Aortic smooth muscle cell (primary cell): ENCODE measurements at places on chromosomes 6 and 20. TPM values are rescaled to one million over a fixed set of nuclear protein-coding genes. Genes with fewer than 3 reads are reported as not detected.

ECT2L gene
- total RNA-seq = under 0.01 TPM in 1 of 2 replicates, not detected in the other

PTGIS gene
- total RNA-seq = 193 and 321 TPM in 2 replicates

LSM14B gene
- 32.6 and 34.2 TPM in 2 replicates for total RNA-seq

NHLRC1 gene
- 3.0 and 3.8 TPM in 2 replicates for total RNA-seq

SH3BGRL2 gene
- 2.2 and 2.3 TPM in 2 replicates for total RNA-seq

PPP1R10 gene
- total RNA-seq = 11.1 and 12.6 TPM in 2 replicates

ZSCAN23 gene
- 3.2 and 3.4 TPM in 2 replicates for total RNA-seq
